ENCODE measurements at places on chromosomes 2 and 18.

GRCh38 chr2:183219888-183220287 lies 95.6 kb downstream of the NUP35 start:
- DNase-seq, result no peak

DNA sequence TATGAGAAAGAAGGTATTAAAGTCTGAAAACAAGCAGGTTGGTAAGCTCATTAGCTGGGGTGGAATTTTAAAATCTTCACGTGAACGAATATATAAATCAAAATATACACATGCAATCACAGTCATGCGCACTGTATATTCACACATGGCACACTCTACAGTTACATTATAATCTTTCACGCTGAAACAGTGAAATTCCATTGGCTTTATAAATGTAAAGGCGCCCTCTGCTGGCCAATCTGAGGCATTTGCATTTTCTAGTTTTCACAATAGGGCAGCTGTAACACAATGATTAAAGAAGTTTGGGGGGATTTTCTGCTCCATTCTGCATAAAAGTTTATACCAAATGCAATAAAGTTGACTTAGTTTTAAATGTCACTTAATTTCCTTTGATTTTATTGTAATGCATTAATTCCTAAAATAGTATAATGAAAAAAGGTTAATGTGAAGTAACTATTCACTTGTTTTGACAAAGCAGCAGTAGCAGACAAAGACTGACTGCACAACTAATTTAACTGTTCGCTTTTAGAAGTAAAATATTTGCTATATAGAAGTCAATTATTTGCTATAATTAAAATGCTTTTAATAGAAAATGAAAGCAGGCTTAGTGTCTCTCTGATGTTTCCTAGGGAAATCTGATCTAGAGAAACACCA lies 17.2 kb downstream of the IFIH1 start:
- peak; percentile 45 for DNase-seq

DNA sequence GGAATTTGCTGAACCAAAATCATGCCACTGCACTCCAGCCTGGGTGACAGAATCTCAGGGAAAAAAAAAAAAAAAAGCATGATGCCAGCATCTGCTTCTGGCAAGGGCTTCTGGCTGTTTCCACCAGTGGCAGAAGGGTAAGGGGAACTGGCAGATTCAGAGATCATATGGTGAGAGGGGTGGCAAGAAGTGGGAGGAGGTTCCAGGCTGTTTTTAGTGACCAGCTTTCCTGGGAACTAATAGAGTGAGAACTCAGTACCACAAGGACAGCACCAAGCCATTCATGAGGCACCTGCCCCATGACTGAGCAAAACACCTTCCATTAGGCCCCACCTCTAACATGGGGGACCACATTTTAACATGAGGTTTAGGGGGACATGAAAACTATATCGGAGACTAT lies 18.4 kb upstream of the CLASP1 start:
- DNase-seq, result no peak

DNA sequence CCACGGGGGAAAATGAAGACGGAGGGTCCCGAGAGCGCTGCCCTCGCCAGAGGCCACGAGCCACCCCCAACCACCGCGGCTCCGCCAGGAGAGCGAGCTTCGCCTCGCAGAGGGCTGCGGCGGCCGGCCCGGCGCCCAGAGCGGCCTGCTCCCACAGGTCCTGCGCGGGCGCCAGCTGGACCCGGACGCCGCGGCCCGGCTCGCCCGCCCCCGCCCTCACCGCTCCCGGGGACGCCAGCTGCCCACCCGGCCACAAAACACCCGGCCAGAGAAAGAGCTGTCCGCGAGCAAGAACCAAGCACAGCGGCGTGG lies 709 bp downstream of the PTPN2 start:
- no peak for DNase-seq
